ENCODE measurements at places on chromosomes 5 and 9. TPM values are rescaled to one million over a fixed set of nuclear protein-coding genes. Genes with fewer than 3 reads are reported as not detected.

Gene CBY3
- 0.40 TPM for total RNA-seq

- H3K27me3 ChIP-seq: no peaks in the 10 kb centered on the region
- no peak for DNase-seq
- no peak overlapping the region for H3K4me3 ChIP-seq
- no peak overlapping the region for H3K27ac ChIP-seq
Observed at GRCh38 chr5:79666758-79667157, 22.9 kb upstream of the CMYA5 start.

DNA sequence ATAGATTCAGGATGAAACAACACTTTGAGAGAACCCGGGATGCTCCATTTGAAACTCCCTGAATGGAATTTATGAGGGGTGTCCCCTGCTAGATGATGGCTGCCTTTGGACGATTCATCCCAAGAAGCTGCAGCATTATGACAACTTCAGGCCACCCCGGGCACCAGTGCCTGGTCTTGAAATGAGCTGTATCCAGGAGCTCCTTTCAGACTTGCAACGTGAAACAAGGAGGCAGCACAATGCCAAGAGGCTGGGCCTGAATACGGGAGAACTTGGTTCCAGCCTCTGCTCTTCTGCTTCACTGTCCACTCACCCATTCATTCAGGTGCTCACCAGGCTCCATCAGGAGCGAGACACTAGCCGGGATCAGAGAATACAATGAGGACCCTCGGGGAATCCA, 78.3 kb downstream of the STK10 start:
- H3K4me1 ChIP-seq: peaks cover 66% of the 10 kb centered on the region
- H3K36me3 ChIP-seq: peaks cover 35% of the 10 kb centered on the region
- H3K4me3 ChIP-seq: peak overlapping the region; percentile 12
- DNase-seq: no peak

Gene NIM1K
- 0.75 TPM for total RNA-seq

Gene LCN10
- 1.00 TPM for total RNA-seq

DNA sequence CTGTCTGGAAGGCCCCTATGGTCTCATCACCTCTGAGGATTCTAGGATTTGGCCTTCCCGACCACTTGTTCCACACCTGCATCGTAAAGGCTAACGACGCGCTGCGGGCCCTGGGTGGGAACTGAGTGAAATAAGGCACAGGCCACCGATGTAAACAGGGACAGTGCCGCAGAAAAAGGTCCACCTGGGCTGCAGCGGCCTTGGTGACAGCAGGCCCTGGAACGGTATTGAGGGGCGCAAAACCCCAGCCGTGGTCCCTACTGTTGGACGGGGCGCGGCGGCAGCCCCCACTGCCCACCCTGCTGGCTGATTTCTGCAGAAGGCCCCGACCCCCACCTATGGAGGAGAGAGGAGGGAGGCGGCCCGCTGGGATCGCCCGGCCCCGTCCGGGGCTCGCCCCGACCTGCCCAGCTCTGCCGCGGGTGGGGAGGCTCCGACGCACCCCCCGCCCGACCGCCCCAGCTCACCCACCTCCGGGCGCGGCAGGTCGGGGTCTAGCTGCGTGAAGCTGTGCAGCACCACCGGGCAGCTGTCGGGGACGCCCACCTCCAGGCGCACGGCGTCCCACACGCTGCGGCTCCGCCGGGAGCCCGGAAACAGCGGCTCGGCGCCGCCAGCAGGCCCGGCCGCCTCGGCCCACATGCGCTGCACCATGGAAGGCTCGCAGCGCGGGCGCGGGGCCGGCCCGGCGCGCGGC, 391 bp downstream of the RALGDS start:
- DNase-seq: no peak
- peak overlapping the region; percentile 76 for H3K4me3 ChIP-seq
- no peaks in the 10 kb centered on the region for H3K36me3 ChIP-seq
- H3K27me3 ChIP-seq: no peaks in the 10 kb centered on the region
- H3K4me1 ChIP-seq: peaks cover 46% of the 10 kb centered on the region

DNA sequence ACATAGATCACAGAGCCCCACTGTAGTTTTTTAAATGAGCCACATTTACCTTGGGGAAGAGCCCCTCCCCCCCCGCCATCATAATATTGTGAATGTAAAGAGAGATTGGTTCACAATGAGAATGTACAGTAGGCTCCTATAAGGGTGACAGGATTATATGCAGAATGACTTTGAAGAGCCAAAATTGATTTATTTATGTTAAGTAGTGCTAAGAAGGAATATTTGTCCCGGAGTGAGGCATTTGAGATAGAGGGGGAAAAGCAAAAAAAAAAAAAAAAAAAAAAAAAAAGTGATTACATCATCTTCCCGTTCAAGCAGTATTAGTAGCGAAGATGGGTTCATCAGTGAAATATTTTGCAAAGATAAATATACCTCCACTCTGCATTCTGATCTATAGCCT, 73.9 kb downstream of the PIK3R1 start:
- H3K27me3 ChIP-seq: no peaks in the 10 kb centered on the region
- peaks cover 23% of the 10 kb centered on the region for H3K36me3 ChIP-seq
- H3K4me3 ChIP-seq: peak overlapping the region; percentile 96
- H3K27ac ChIP-seq: no peak overlapping the region

DNA sequence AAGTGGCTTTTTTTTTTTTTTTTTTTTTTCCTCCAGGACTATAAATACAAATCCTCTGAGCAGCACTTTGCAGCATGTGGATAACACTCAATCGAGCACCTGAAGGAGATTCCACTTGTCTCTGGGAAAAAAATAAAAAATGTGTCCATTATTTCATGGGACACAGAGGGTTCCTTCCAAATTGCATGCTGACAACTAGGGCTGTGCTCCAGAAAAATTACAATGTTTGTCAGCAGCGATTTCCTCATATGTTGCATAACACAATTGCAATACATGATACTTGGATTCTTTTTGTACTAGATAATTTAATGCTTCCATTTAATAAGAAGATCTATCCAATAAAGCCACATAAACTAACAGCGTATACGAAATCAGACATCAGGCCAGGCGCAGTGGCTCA, 84.4 kb downstream of the CDH18 start:
- H3K4me3 ChIP-seq: no peak overlapping the region
- no peaks in the 10 kb centered on the region for H3K36me3 ChIP-seq
- DNase-seq: no peak

Gene SH3TC2
- not detected for total RNA-seq

DNA sequence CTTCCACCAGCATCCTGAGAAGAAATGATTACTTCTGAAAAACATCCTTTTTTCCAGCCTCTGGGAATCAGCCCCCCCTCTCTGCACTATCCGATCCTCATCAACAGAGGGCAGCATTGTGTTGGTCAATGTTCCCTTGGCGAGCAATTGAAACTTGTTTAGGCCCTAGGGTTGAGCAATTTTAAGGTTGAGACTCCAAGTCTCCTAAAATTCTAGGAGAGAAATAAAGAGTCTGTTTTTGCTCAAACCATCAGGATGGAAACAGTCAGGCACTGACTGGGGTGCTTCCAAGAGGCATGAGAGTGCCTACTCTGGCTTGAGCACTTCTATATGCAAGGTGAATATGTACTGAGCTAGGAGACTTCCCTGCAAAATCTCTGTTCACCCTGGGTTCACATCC, 12.4 kb upstream of the CYFIP2 start:
- H3K36me3 ChIP-seq: peaks cover 78% of the 10 kb centered on the region
- H3K27ac ChIP-seq: peak overlapping the region; percentile 88
- DNase-seq: no peak
- peak overlapping the region; percentile 60 for H3K4me3 ChIP-seq
- H3K27me3 ChIP-seq: no peaks in the 10 kb centered on the region

Gene JAKMIP2
- total RNA-seq: 4.9 TPM

Measured in activated naive CD8-positive, alpha-beta T cell treated with anti-CD3 and anti-CD28 coated beads, Interleukin-2, amount 10 ng/mL, durations not matched to agents 7 days and 5 days (primary cell).